ENCODE measurements at places on chromosomes 7 and 10. TPM values are rescaled to one million over a fixed set of nuclear protein-coding genes. Genes with fewer than 3 reads are reported as not detected.

EPO gene
- polyA plus RNA-seq = not detected

PAPOLB gene
- polyA plus RNA-seq = not detected

LRRC72 gene
- polyA plus RNA-seq = not detected

FBH1 gene
- polyA plus RNA-seq = 37.9 TPM

ANXA8L1 gene
- polyA plus RNA-seq = not detected

HGF gene
- 0.22 TPM for polyA plus RNA-seq

SOSTDC1 gene
- polyA plus RNA-seq = 90.2 TPM

ZPBP gene
- polyA plus RNA-seq = not detected

ZKSCAN1 gene
- polyA plus RNA-seq = 11.2 TPM

CPXM2 gene
- not detected for polyA plus RNA-seq

DUSP5 gene
- polyA plus RNA-seq = 1.7 TPM

GIMAP2 gene
- 1.0 TPM for polyA plus RNA-seq

NEURL1 gene
- 0.63 TPM for polyA plus RNA-seq

TBX20 gene
- not detected for polyA plus RNA-seq

BUB3 gene
- polyA plus RNA-seq = 108 TPM

OGA gene
- polyA plus RNA-seq = 55.3 TPM

AKR1C8 gene
- polyA plus RNA-seq = not detected

NUP42 gene
- polyA plus RNA-seq = 33.0 TPM

NXPH1 gene
- polyA plus RNA-seq = 4.6 TPM

PIP gene
- not detected for polyA plus RNA-seq

PTN gene
- 186 TPM for polyA plus RNA-seq

CPN1 gene
- not detected for polyA plus RNA-seq

ARHGAP21 gene
- 25.7 TPM for polyA plus RNA-seq

ZNF862 gene
- 2.7 TPM for polyA plus RNA-seq

ELAPOR2 gene
- polyA plus RNA-seq = 66.4 TPM

PRSS37 gene
- 1.6 TPM for polyA plus RNA-seq

ANKRD30A gene
- polyA plus RNA-seq = not detected

SP8 gene
- polyA plus RNA-seq = not detected

TUBB8 gene
- not detected for polyA plus RNA-seq

SRRM3 gene
- 7.0 TPM for polyA plus RNA-seq

RARRES2 gene
- 1.3 TPM for polyA plus RNA-seq

STEAP2 gene
- polyA plus RNA-seq = 201 TPM

CD36 gene
- polyA plus RNA-seq = 0.32 TPM

UTF1 gene
- polyA plus RNA-seq = not detected
